HL-60 (cell line): ENCODE measurements at places on chromosomes 11 and 22.

DNA sequence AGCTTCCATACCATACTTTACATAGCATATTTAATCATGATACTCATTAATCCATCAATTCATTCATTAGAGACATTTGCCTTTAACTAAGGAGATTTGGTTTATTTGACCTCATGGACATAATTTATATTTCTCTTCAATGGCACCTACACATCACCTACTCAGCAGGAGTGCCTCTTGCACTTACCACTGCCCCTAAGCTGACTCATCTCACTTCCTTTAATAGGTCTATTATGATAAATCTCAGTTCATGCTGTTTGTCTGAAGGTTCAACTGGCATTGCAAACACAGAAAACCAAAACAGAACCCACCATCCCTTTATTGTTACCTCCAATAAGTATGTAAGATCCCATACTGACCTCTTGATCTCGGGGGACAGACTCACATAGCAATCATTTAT, 186.7 kb downstream of the LUZP2 start:
- no peak for DNase-seq

DNA sequence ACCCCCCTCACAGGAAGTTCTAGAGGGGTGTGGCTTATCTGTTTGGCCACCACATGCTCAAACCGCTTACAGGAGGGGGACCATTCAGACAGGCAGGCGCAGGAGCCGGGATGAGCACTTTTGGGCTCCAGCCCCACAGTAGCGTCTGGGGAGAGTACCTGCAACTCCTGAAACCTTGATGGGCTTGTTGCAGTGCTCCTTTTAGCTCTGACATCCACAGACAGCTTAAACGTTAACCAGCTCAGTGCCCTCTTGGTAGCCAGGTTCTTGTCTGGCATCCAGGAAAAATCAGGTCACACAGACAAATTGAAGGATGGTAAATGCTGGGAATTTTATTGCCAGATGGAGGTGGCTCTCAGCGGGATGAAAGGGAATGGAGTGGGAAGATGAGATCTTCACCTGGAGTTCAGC, 326.3 kb downstream of the ETS1 start:
- DNase-seq, result no peak

DNA sequence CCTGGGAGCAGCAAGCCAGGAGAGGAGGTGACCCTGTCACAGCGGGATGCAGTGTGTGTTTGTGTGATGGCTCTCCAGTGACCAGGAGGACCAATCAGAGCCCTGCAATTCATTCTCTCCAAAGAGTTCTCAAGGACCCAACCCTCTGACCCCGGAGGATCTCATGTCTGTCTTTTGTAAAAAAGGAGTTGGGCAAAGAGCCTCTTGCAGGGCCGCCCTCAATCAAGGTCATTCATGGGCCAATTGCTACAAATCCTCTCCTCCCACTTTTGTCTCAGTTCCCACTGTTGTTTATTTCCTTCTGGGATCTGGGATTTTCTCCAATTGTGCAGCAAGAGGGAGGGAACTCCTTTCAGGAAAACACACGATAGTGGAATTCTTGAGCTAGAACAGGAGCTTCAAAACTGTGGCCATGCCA, 4.0 kb downstream of the TECTA start:
- no peak for DNase-seq

DNA sequence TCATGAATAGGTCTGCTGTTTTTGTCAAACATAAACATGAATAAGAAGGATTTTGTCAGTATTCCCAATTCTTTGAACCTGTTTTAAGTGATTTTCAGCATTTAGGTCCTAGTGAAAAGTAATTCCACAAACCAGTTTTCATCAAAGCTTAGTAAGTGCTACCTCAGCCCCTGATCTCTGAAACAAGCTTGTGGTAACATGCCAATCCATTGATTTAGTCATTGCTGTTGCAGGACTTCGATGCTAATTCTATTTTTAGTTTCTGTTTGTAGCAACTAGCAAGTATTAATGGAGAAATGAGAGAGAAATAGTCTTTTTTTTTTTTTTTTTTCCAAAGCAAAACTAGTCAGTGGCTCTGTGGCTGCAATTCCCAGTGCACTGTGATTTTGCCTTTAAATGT, 91.4 kb downstream of the JRKL start:
- no peak for DNase-seq

- DNase-seq, result no peak
Observed at GRCh38 chr11:10379426-10379825, 74.6 kb downstream of the ADM start.

- DNase-seq, result no peak
Observed at GRCh38 chr11:47253660-47254059, 4.1 kb upstream of the NR1H3 start.

DNA sequence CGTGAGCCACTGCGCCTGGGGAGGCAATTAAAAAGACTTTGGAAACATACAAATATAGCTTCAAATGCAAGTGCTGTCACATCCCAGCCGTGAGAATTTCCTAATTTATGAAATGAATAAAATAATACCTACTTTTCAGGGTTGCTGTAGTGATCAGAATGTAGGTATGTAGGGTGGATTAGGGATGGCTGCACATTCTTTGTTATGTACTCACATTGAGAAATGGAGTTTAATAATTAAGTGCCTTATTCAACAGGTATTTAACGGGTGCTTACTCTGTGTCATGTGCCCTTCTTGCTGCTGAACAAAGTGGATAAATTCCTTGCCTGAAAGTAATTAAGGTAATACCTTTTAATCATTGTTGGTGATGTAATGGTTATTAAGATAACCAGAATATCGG, 37.0 kb downstream of the MMP7 start:
- no peak for DNase-seq

- DNase-seq, result no peak
Observed at GRCh38 chr11:86374586-86374985, at the start of gene CCDC81. Gene CCDC81 (plus strand): TSS chr11:86374887. CDS start chr11:86375164, 277 bp downstream.

DNA sequence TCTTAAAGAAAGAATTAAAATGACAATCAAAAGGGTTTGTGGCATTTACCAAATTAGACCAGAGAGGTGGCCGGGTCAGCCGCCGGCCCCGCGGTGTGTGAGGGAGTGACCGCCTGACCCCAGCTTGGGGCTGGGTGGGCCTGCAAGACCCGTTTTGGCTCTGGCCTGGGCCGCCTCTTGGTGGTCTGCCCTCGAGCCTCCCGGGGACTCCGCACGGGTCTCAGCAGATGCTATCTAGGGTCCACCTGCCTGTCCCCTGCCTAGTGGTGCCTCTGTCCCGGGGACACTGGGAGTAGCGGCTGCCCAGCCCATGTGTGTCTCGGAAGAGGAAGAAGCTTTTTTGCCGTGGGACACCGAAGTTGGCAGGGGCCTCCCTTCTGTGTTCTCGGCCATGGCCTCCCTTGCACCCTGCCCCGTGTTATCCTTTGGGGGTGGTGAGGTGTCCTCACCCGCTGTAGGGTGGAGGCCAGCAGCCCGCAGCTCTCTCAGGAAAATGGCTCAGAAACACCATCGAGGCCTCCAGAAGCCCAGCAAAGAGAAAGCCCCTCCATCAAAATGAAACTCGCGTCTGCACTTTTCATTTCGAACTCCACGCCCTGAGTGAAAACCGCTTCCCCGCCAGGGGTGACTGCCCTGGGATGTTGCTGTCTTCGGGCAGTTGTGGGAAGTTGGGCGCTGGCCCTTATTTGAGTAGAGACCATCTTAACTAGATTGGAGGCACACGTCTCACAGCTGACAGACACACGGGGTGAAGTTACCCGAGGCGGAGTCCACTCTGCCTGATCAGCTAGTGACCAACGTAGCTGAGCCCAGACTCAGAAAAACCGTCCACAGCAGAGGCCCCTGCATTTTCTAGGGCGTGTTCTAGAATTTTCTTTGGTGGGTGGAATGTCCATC, 8.0 kb downstream of the CCND1 start:
- DNase-seq, result no peak
